ENCODE measurements at places on chromosomes 5 and 9.

GRCh38 chr5:173884402-173885053 lies 3.6 kb upstream of the CPEB4 start:
- no peak for DNase-seq

DNA sequence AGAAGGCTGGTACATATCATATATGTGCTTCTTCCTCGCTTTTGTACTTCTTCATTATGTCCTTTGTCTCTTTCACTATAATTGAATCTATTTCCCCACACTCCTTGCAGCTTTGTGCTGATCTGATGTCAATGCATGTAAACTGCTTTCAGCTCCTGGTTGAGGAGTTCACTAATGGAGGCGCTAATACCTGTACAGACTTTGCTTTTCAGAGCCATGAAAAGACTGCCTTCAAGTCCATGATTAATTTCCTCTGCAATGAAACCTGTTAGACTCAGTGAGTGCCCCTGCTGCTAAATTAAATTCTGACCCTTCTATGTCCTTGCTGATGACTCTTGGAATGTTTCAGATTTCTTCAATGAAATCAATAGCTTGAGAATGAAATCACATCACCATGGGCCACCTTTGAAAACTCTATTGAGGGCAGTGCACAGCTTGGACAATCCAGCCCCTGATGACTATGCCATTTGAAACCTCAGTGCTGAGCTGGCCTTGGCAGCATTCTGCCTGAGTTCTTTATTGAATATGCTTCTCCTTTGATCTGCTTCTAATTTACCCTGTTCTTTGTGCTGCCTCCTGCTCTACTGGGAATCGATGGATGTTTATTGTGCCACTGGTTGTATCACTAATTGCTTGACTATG lies 358.2 kb upstream of the DMAC1 start:
- no peak for DNase-seq

GRCh38 chr9:98590101-98590500 lies 118.6 kb downstream of the GABBR2 start:
- no peak for DNase-seq

GRCh38 chr9:6977761-6978160 lies 220.0 kb downstream of the KDM4C start:
- no peak for DNase-seq

GRCh38 chr9:104110509-104110908 lies 16.4 kb downstream of the SMC2 start:
- no peak for DNase-seq

DNA sequence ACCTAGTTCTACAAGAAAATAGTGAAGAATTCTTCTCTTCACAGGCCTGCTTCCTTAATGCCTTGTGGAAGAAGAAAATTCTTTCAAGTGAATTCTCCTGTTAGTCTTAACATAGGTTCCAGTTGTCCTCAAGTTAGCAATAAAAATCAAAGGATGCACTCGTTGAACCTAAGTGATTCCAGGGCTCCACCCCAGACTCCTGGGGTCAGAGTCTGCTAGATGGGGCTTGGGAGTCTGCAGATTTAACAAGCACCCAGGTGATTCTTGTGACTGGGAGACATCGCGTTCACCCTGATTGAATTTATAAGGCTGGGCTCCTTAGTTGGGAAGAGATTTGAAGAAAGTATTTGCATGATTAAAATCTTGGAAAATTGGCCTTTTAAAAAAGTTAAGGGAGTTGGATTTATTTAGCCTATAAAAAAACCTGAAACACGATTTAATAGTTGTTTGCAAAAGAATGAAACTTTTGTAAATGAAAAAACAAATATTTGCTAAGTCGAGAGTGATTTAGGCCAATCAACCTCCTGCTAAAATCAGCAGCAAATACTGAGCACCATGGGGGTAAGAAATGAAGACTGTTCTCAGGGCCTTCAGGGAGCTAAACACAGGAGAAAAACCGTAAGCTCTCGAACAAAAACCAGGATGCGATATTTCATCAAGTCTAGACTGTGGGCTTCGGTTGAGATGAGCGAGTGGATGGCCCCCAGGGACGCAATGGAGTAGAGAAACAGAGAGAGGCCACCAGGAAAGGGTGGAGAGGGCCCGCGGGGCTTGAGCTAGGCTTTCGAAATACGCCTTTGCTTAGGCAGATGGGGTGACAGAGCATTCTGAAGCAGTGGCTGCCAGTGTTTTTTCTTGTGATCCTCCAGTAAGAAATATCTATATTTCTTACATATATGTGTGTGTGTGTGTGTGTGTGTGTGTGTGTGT lies 86.9 kb upstream of the TTC23L start:
- DNase-seq = no peak

GRCh38 chr5:33929925-33930690 lies 6.1 kb upstream of the RXFP3 start:
- no peak for DNase-seq

- no peak for DNase-seq
Measured at GRCh38 chr9:117156144-117156688, 258.6 kb downstream of the ASTN2 start.

- no peak for DNase-seq
Measured at GRCh38 chr9:35618325-35618727, at the start of gene CD72. Gene CD72 (minus strand): TSS chr9:35618413. CDS start chr9:35618303, 110 bp downstream.

GRCh38 chr9:5562806-5563416 lies 52.6 kb downstream of the PDCD1LG2 start:
- DNase-seq = no peak

GRCh38 chr5:170716396-170716795 lies 67.1 kb upstream of the GABRP start:
- DNase-seq = no peak

- DNase-seq = no peak
Measured at GRCh38 chr9:4303006-4303405, 3.1 kb upstream of the GLIS3 start.

DNA sequence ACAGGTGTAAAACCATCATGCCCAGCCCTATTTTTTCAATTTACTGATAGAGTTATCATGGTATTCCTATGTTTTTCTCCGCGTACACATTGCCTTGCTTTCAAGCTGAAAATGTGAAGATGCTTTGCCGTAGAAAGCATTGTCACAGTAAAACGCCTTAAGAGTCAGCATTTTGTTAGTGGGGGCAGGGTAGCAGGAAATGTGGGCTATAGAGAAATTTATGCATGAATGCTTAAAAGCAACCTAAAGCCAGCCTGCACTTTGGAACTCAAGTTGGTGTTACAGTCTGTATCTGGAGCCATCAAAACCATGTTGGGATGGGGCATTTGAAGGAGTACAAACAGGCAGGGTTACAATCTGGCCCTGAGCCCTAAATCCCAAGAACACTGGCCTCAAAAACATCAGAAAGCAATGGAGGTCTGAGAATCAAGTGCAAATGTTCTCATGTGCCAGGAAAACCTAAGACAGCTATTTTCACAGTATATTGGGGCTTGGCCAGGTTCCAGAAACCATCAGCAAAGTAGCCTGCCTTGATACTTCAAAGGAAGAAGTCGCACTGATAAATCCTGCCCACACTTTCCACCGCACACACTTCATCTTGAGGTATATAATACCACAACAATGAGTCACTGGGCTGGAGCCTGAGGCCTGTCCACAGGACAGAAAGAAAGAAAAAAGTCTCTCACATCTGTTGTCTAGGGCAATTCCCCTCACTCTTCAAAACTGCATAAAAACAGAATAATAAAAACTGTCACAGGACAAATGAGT lies 313.8 kb downstream of the ENC1 start:
- DNase-seq = peak; percentile 93

- DNase-seq = peak; percentile 14
Measured at GRCh38 chr5:115838885-115839518, 2.4 kb downstream of the ATG12 start.

DNA sequence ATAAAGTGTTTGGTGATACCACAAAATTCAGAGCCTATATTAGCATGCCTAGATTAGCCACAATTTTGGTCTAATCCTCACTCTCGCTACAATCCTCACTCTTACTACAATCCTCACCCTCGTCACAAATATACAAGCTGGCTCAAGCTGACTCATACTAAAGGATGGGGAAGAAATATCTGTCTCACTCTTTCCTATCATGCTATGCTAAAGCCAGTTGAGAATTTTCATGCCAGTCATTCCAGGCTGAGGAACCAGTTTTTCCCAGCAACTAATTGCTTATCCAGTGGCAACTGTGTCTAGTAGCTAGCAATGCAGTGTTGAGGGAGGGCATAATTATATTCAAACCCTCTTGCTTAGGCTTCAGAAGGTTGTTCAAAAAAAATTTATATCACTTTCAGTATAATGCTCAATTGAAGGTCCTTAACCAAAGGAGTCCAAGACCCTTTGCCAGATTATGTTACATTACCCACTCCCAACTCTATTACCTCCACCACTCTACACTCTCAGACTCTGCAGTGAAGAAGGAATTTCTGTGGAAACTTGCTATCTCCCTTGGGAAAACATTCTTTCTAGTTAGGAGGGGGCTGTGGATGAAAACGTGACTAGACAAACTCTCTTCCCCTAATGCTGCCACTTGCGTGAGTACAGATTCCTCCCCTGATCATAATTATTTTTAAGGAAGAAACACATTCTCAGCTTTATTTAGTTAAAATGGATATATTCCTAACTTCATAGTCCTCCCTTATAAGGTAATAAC lies 810.3 kb upstream of the ACO1 start:
- no peak for DNase-seq

GRCh38 chr9:88502552-88503034 lies 32.4 kb upstream of the NXNL2 start:
- no peak for DNase-seq

DNA sequence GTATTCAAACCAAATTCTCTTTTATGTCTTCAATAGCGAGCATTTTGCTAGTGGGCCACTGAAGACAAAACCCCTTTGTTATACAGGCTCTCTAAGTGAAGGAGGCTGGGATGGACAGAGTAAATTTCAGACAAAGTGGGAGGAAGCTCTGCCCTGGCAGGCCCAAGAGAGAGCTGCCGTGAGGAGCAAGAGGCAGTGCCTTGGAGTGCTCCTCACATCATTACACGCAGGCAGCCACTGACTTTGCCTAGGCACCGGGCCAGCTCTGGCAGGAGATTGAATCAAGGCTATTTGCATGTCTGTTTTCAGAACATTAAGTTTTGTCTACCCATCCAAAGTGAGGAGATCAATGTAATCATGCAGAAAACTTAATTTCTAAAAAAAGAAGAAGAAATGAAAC lies 167.7 kb downstream of the CCDC192 start:
- no peak for DNase-seq
